H9 (cell line): ENCODE measurements at places on chromosomes 13 and 19.

GRCh38 chr13:85879014-85879413 lies 79.8 kb upstream of the SLITRK6 start:
- no peaks in the 10 kb centered on the region for H3K4me1 ChIP-seq
- H3K36me3 ChIP-seq: no peaks in the 10 kb centered on the region; the same call in 2 of the 3 replicates
- no peak overlapping the region for H3K4me3 ChIP-seq

DNA sequence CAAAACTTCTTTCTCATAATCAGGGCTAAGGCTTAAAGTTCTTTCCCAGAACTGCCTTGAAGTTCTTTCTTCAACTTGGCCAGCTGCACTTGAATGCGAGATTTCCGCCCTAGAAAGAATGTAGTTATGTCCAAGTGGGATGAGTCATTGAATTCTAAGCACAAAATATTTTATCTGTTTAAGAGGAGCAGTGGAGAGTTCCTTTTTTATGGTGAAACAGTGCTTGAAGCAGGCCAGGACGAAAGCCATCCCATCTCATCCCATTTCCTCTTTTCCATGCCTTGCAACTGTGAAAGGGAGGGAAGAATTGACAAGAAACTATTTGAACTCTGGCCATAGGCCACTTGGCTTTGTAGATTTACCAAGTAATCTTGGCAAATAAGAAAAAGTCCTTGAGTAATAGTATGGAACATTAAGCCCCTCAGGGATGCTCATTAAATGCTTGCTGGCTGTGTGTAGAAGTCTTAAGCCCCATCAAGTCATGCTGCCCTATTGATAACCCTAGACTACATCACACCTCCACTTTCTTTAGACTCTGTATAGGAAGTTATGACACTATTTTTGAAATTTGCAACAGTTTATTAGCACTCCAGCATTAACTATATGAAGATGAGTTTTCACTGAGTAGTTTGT lies 174.5 kb downstream of the KCTD12 start:
- no peak for DNase-seq
- no peak overlapping the region for H3K4me3 ChIP-seq
- no peak overlapping the region for H3K27ac ChIP-seq
- no peaks in the 10 kb centered on the region for H3K4me1 ChIP-seq

GRCh38 chr19:757811-758668 lies 7.1 kb downstream of the MISP start:
- no peak overlapping the region for H3K4me3 ChIP-seq
- peaks cover 4% of the 10 kb centered on the region; the same call in 1 of the 2 replicates for H3K36me3 ChIP-seq
- no peaks in the 10 kb centered on the region for H3K27me3 ChIP-seq
- DNase-seq: peak; percentile 20

DNA sequence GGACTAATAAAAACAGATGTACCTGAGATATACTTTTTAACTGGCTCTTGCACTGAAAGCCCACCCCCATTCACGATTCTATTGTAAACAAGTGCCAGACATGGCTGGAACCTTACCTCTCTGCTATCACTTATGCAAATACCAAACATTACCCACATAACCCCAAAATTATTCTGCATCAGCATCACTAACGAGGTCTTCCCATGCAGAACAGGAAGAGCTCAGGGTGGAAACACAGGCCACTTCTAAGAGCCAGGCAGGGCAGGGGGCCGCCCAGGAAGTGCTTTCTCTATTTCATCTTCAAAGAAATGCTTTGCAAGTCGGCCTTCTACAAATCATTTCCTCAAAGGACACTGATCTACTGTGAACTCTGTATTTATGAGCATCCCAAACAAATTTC lies 7.3 kb downstream of the IRS2 start:
- no peak for DNase-seq
- peaks cover 12% of the 10 kb centered on the region for H3K36me3 ChIP-seq
- no peak overlapping the region for H3K27ac ChIP-seq
- H3K27me3 ChIP-seq: no peaks in the 10 kb centered on the region

DNA sequence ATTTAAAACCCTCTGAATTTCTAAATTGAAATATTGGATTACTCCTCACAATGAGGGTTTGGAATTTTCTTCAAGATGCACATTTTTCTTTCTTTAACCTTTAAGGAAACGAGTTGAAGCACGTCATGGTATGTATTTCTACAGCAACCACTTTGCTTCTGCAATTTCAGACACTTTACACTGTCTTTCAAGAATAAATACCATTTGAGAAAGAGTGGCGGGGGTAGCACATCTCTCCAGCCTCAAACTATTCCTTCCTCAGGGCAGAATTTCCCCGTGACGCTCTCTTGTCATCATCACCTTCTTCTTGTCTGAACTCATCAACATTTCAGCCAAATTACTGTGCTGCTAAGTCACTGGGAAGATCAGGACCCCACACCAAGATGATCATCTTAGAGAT lies 1073.4 kb downstream of the EFNB2 start:
- DNase-seq: no peak
- H3K27ac ChIP-seq: no peak overlapping the region
- H3K27me3 ChIP-seq: no peaks in the 10 kb centered on the region

GRCh38 chr13:48866249-48866648 lies 109.5 kb upstream of the FNDC3A start:
- H3K4me1 ChIP-seq: no peaks in the 10 kb centered on the region
- no peak overlapping the region for H3K4me3 ChIP-seq
- no peaks in the 10 kb centered on the region for H3K36me3 ChIP-seq
- H3K27ac ChIP-seq: no peak overlapping the region
- DNase-seq: no peak
- no peaks in the 10 kb centered on the region for H3K27me3 ChIP-seq
